Stimulated activated CD8-positive, alpha-beta memory T cell treated with anti-CD3 and anti-CD28 coated beads, Interleukin-15, amount 100 ng/mL, for 1 hour (primary cell): ENCODE measurements at places on chromosomes 3 and 15.

- DNase-seq, result no peak
These were observed 67.9 kb downstream of the LRIG1 start for GRCh38 chr3:66432767-66433521.

DNA sequence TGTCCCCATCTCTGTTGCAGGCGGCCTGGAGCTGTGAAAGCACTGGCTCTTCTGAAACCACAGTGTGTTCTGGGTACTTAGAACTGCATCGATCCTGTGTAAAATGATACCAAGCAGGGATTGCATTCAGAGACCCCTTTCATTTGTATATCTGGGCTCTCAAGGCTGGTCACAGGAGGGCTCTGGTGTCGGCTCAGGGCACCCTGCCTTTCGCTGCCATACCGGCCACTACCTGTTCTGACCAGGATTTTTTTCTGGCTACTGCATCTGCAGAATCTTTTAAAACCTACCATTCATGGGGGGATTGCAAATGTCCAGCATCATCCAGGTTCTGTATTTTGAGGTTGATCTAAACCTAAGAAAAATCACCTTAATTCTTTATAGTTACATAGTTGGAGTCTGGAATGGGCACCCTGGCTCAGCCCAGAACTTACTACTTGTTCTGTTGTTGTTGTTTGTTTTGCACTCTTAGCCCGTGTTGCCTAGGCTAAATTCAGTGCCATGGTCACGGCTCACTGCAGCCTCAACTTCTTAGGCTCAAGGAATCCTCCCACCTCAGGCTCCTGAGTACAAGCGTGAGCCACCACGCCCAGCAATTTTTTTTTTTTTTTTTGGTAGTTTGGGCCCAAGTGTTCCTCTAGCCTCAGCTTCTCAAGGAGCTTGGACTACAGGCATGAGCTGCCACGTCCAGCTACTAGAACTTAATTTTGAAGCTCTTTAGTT lies 52.7 kb downstream of the TRIM71 start:
- no peak for DNase-seq

DNA sequence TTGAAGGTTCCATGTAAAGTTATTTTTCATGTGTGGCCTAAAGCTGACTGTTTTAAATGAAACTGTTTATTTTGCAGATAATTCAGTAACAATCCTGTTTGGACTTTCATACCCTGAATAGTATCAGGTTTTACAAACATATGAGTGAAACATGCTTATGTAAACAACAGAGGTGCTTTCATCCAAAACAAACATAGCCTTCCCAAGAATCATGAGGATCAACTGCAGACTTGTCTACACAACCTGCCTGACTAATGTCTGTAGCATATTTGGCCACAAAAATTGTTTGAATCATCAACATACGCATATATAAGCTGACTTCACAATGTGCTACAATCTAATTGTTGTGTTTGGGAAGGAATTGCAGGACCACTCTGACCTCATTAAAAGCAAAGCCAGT lies 190.4 kb downstream of the DIPK2A start:
- no peak for DNase-seq

DNA sequence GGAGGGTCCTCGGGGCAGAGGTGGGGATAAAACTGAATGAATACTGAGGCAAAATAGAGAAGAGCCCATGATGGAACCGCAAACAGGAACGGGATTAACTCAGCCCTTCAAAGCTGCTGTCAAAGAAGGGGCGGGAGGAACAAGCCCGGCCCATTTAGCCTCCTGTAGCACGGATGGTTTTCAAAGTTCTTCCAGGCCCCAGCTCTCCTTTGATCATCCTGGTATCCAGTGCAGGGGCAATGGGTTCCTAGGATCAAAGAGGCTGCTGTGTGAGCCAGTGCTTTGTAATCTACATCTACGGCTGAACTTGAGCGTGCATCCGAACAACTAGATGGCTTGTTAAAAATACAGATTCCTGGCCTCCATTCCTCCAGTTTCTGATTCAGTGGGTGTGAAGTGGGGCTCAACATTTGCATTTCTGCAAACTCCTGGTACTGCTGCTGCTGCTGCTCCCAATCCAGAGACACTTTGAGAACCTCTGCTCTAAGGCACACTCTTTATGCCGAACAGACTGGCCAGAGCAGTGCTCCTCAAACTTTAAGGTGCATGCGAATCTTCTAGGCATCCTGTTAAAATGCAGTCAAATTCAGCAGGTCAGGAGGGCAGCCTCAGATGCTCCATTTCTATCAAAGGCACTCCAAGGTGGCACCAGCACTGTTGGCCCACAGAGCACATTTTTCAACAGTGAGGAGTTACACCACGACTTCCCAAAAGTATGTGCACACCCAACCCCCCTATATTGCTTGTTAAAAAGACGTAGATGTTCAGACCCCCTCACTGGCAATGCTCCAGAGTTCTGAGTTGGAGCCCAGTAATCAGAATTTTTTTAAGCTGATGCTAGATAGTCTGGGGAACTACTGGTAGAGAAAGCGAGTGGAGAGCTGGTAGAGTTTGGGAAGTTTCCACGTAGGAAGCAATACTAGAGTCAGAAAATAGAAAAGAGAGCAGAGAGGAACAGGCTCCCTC lies 5.6 kb downstream of the GALNT15 start:
- no peak for DNase-seq

DNA sequence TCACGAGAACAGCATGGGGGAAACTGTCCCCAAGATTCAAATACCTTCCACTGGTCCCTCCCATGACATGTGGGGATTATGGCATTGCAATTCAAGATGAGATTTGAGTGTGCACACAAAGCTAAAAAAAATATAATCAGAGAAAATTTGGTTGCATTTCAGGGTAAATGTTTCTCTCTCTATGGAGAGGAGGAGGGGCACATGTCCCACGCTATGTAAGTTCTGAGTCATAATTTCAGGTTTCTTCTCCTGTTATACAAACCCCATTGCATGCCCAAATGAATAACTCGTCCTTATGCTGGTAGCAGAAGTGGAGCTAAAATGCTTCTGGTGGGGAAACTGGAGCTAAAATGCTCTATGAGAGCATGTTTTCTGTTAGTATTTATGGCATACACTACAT lies 209.7 kb upstream of the DCBLD2 start:
- no peak for DNase-seq

DNA sequence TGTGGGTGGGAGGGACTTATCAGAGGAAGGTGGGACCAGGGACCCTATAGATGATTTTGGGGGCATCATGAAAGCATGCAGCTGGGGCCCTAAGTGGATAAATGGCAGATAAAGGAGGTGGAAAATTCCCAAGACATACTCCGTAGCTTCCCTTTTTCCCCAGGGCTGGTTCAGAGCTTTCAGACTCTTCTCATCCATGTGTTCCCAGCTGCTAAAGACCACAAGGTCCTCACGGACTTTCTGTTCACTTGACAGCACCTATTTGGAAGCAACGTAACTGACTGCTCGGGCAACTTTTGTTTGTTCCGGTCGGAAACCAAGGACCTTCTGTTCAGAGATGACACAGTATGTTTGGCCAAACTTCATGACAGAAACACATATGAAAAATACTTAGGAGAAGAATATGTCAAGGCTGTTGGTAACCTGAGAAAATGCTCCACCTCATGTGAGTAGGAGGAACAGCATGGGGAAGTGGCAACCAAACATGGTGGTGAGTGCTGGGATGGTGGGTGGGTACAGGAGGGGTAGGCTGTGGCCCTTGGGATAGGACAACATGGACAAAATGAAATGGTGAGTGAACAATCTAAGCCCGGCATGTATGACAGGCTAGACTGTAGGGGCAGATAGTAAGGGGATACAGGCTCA lies 28.7 kb upstream of the SRPRB start:
- DNase-seq, result no peak

DNA sequence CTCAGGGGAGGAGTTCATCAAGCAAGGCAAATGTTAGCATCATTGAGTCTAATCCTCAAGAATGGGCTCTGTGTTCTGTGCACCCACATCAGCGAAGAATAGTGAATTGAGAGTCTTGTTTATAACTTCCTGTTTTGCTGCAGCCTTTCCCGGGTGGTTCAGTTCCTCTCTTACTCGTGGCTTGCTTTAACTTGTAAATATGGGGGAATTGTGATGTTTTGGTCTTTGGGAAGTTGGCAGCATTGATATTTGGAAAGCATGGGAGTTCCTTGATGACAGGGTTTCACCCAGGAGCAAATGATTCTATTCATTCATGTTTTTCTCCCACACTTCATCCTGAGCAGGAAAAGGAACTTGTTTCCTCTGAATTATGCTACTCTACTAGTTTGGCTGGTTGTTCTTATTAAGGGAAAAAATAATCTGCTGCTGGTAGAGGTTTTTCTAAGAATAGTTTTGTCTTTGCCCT lies 40.4 kb downstream of the GPD1L start:
- no peak for DNase-seq

DNA sequence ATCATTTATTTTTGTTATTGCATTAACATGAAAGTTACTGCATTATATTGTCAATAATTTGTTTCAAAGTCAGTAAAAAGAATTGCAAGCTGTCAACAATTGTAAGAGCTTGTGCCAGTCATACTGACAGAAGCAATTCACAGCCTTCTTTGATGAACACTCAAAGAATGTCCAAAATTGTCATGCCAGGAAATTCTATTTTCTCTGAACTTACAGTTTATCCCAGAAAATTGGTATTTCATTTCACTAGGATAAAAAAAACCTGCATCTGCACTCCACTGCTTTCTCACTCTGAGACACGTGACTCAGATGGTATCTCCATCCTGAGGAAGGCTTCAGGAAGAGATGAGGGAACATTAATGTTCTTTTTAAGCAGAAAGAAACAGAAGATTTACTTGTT lies 332.6 kb upstream of the CCDC54 start:
- DNase-seq, result no peak

DNA sequence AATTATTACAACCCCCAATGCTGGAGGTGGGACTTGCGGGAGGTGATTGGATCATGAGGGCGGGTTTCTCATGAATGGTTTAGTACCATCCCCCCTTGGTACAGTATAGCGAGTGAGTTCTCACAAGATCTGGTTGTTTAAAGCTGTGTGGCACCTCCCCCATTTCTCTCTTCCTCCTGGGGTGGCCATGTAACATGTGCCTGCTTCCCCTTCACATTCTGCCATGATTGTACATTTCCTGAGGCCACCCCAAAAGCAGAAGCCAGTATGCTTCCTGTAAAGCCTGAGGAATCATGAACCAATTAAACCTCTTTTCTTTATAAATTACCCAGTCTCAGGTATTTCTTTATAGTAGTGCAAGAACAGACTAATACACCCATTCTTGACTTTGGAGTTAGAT lies 20.3 kb upstream of the PROK2 start:
- DNase-seq, result no peak

- no peak for DNase-seq
These were observed 425.2 kb upstream of the TBL1XR1 start for GRCh38 chr3:177622520-177622919.

GRCh38 chr3:64039332-64039731 lies 16.0 kb upstream of the PSMD6 start:
- no peak for DNase-seq

DNA sequence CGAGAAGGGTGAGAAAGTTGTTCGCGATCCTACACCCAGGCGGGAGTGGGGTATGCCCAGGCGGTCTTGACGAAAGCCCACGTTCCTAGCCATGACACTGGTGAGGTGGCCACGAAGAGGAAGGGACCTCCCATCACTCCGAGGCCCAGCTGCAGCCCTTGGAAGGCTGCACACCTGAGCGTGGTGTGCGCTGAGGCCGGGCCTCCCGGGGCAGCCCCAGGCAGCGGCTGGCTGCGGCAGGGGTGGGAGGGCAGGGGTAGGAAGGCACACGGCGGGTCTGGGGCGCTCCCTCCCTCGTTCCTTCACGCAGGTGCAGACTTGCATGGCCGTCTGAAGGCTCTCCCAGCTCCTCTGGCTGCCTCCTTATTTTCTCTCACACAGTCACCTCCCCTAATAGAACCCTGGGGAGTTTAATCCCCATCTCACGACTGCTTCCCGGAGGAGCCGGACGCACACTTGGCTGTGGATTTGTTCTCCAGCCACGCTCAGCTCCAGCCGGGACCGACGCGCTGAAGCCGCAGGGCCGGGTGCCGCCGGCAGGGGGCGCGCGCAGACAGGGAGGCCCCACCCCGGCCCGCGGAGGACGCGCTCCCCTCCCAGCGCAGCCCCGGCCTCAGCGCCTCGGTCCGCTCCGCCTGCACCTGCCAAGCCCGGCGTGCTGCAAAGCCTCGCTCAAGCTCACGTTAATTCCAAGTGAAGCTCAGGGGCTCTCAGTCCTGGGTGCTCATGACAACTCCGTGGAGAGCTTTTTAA lies 37.8 kb upstream of the MUC4 start:
- no peak for DNase-seq

DNA sequence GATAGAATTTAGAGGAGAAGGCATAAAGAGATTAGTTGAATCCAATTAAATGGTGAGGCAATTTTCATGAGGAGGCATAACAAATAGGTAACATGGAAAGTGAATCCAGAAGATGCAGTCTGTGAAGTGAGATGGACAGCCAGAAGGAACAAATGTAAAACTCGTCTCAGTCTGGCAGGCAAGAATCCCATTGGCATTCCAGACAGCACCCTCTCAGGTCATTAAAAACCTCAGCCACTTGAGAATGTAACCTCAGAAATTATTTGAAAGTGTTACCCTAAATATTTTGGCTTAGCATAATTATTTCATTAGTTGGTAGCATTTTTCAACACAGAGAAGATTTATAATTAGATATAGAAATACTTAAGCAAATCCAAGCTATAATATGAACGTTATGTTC lies 342.3 kb downstream of the LRRC3B start:
- no peak for DNase-seq

GRCh38 chr3:99863002-99863401 lies 45.3 kb downstream of the CMSS1 start:
- no peak for DNase-seq

- no peak for DNase-seq
These were observed 191.4 kb downstream of the LRTM1 start for GRCh38 chr3:54736459-54736858.

DNA sequence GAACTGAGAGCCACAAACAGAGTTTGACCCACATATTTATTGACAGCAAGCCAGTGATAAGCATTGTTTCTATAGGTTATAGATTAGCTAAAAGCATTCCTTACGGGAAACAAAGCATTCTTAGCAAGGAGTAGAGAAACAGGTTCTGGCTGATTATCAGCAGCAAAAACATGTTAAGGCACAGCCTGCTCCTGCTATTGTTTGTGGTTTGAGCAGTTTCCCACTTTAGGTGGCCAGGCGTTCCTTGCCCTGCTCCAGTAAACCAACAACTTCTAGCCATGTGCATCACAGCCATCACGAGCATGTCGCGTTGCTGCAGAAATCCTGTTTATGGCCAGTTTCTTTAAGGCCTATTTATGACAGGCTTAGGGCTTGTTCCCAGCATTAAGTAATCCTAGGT lies 44.7 kb upstream of the C2CD4B start:
- no peak for DNase-seq

DNA sequence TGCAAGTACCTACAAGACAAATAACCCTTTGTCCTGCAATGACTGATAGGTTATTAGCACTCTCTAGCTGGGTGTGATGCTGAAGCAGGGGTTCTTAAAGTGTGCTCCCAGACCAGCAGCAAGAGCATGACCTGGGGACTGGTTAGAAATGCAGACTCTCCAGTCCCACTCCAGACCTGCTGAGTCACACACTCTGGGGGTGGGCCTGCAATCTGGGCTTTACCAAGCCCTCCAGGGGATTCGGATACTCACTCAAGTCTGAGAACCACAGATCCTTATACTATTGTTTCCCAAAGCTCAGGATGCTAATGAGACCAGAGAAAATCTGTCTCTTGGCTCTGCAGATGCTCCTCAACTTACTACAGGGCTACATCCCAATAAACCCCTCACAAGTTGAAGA lies 142.1 kb upstream of the RAD18 start:
- DNase-seq, result no peak

- DNase-seq, result no peak
These were observed 35.7 kb upstream of the PCSK6 start for GRCh38 chr15:101525087-101525669.

GRCh38 chr3:77605308-77605707 lies 565.4 kb downstream of the ROBO2 start:
- DNase-seq, result no peak

- no peak for DNase-seq
These were observed 11.7 kb upstream of the SEMA3B start for GRCh38 chr3:50256978-50257890.
